ENCODE measurements at places on chromosomes 7 and 10. TPM values are rescaled to one million over a fixed set of nuclear protein-coding genes. Genes with fewer than 3 reads are reported as not detected.

Gene MSMB
- total RNA-seq = not detected

Gene RASSF4
- total RNA-seq = 33.5 TPM

Gene PON3
- 3.5 TPM for total RNA-seq

Gene IGF2BP3
- 37.3 TPM for total RNA-seq

Gene OR6V1
- not detected for total RNA-seq

Gene GBF1
- total RNA-seq = 29.0 TPM

Gene MMP21
- 0.33 TPM for total RNA-seq

Gene SCART1
- total RNA-seq = 1.7 TPM

Gene ICA1
- total RNA-seq = 15.5 TPM

Gene TMEM270
- not detected for total RNA-seq

Measured in spinal cord (tissue), 10 donors.